ENCODE measurements at places on chromosomes 7 and 10. TPM values are rescaled to one million over a fixed set of nuclear protein-coding genes. Genes with fewer than 3 reads are reported as not detected.

The AKR1C2 gene
- total RNA-seq = 48.6 TPM

The PTPN20 gene
- total RNA-seq = 0.09 TPM

The NUTM2A gene
- total RNA-seq = 0.34 TPM

The MLXIPL gene
- 0.16 TPM for total RNA-seq

The ZNF727 gene
- not detected for total RNA-seq

The ASB4 gene
- not detected for total RNA-seq

The OR6B1 gene
- not detected for total RNA-seq

The RNF32 gene
- 1.3 TPM for total RNA-seq

The GLI3 gene
- total RNA-seq = 4.9 TPM

The STYXL1 gene
- total RNA-seq = 36.6 TPM

The EN2 gene
- not detected for total RNA-seq

The TWIST1 gene
- 127 TPM for total RNA-seq

The DRGX gene
- not detected for total RNA-seq

The TAS2R5 gene
- total RNA-seq = 0.43 TPM

The EGR2 gene
- not detected for total RNA-seq

The ASZ1 gene
- total RNA-seq = not detected

The MOGAT3 gene
- not detected for total RNA-seq

The PRKCQ gene
- total RNA-seq = under 0.01 TPM

The PAPSS2 gene
- total RNA-seq = 82.8 TPM

The OR2A42 gene
- total RNA-seq = not detected

The GALNT17 gene
- total RNA-seq = not detected

The RBP4 gene
- total RNA-seq = not detected

The HOXA9 gene
- total RNA-seq = not detected

The SLC13A1 gene
- total RNA-seq = not detected

The TEX36 gene
- not detected for total RNA-seq

The RBM28 gene
- 9.0 TPM for total RNA-seq

The SH2B2 gene
- total RNA-seq = 0.95 TPM

The HTR7 gene
- 3.3 TPM for total RNA-seq

The ZNF117 gene
- 2.7 TPM for total RNA-seq

The INSYN2A gene
- 7.7 TPM for total RNA-seq

The PLEKHS1 gene
- not detected for total RNA-seq

The COL13A1 gene
- 9.3 TPM for total RNA-seq

The PAPOLB gene
- under 0.01 TPM for total RNA-seq

The UCMA gene
- not detected for total RNA-seq

The AKR1D1 gene
- total RNA-seq = not detected

The SPAM1 gene
- not detected for total RNA-seq

The HOXA6 gene
- 0.09 TPM for total RNA-seq

The MPP7 gene
- total RNA-seq = under 0.01 TPM

All from bronchial smooth muscle cell (primary cell).